Tongue (tissue), 3 donors: ENCODE measurements at places on chromosomes 12 and 14. TPM values are rescaled to one million over a fixed set of nuclear protein-coding genes. Genes with fewer than 3 reads are reported as not detected.

The TMEM253 gene
- total RNA-seq, result not detected

DNA sequence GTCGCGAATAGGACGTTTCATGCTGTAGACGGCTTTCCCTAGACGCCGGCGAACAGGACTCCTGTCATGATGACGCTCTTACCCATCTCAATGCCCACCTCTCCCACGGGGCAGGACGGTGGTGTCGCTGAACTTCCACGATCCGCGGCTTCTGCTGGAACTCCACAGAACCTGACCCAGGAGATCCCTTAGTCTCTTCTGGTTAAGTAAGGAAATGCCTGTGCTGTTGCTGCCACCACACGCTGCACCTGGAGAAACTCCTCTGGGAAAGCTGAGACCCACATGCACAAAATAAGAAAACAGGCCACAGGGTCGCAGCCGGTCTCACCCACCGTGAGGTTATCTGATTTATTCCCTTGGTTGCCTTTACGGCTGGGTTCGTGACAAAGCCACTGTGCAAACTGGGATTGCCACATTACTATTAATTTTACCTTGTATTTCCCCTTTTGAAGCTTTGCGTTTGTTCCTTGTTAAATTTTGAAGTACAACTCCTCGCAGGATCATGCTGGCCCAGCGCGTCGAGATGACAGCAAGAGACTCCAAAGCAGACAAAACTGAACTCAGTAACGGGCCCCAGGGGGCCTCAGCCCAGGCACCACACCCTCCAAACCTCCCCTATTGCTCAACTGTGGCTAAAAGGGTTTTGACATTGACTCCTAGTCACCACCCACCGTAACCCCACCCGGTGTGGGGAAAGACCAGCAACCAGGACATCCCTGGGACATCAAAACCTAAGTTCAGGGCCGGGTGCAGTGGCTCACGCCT, 9.2 kb upstream of the MMP17 start:
- no peak for DNase-seq

- DNase-seq, result no peak
Measured at GRCh38 chr12:68467514-68467913, 135.4 kb upstream of the MDM1 start.

- DNase-seq, result no peak
Measured at GRCh38 chr12:45421736-45422135, 205.8 kb downstream of the ANO6 start.

DNA sequence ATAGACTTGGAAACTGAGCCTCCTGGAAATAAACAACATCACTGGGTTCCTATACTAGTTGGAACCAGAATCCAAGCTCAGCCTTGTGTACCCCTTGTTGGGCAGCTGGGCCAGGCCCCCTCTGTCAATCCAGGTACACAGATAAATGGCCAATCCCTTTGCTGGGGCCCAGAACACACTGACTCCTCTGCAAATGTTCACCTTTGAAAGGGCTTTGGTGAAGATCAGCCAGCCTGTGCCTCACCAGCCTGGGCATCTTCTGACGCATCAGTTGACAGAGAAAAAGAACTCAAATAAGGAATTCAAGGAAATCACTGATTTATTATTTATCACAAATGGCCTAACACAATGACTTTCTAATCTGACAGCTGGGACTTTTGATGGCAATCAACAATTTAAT, 1090.2 kb downstream of the BCL11B start:
- DNase-seq, result no peak
